ENCODE measurements at places on chromosomes 2 and 18.

DNA sequence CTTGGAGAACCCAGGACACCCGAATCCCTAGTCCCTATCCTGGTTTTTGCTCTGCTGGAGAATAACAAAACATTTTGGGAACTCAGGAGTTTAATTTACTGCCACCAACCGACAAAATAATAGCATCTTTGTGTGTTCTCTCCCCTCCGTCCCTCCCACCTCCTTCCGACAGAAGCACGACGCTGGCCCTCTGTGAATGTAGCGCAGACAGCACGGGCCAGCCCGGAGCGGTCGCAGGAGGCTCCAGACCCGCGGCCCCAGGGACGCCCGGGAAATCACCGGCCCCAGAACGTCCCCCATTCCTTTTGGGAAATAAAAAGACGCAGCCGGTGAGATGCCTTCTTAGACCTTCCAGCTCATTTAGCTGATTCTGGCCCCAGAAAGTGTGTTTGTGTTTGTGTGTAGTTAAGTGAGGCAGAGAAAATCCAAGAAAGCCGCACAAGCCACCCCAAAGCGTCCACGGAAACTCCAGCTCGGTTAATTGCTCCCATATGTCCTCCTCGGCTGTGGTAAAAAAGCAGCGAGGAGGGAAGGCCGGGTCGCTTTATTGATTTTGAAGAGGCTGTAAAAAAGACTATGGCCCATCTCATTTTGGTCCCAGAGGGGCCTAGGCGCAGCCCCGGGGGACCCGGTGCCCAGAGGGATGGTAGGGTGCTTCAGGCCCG, 577 bp upstream of the TANC1 start:
- peak; percentile 29 for DNase-seq

DNA sequence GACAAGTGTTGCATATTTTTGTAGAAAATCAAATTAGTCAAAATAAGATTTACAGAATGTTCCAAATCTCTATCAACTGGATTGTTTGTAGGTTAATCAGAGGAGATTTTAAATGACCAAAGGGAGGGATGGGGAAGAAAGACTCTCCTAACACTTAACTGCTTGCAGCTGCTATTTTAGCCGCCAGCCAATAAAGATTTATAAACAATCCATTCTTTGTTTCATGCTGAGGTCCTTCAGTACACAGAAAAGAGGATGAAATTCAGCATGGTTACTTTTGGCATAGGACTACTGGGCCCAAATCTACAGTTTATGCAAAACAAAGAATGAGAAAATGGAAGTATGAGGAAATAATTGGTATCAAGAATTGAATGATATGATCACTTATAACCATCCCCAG, 86.4 kb upstream of the FN1 start:
- DNase-seq = no peak

- DNase-seq = no peak
Observed at GRCh38 chr2:53442783-53443182, 324.8 kb upstream of the CHAC2 start.

DNA sequence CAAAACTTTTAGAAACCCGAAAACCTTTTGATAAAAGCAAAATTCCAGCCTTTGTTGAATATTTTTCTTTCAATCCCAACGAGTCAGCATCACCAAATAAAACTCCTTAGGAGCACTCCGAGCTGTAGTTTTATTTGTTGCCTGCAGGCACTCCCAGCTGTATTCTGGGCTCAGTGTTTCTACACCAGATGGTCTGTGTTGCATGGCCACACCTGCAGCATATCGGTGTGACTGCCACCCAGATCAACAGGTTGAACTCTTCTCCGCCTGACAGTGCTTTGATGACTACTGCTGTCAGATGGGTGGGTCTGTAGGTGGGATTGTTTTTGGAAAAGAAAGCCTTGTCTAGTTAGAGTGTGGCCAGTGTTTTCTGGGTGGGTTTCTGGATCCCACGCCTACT, 32.7 kb downstream of the APCDD1 start:
- no peak for DNase-seq

- peak; percentile 93 for DNase-seq
Observed at GRCh38 chr2:65367524-65367923, 64.9 kb downstream of the SPRED2 start.

DNA sequence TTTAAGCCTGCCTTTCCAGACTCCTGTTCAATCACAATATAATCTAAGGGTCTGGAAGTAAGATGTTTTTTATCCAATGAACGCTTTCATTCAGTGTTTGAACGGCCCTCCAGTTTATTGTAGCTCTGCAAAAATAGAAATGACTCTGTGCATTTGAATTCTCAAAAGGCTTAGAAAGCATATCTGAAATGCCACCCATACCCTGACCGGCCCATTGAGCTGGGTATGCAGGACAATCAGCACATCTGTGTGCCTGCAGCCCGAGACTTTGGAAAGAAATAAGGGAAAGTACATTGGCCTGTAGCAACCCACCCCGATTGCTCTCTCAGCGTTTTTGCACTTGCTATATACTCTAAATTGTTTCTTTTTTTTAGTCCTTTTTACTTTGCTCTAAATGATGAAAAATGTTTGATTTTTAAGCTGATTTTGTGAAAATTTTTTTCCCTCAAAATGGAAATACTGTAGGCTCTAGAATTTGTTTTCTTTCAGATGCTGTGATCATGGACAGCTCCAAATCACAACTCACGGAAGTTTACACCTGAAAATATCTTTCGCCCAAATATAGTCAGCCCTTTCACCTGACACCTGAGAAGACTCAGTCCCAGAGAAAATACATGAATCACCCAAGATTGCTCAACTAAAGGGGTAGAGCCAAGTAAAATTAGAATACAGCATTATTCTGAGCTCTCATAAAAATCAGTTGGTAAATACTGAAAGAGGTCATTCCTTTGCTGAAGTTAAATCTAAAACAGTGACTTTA, 194.5 kb upstream of the SIX3 start:
- DNase-seq = no peak

DNA sequence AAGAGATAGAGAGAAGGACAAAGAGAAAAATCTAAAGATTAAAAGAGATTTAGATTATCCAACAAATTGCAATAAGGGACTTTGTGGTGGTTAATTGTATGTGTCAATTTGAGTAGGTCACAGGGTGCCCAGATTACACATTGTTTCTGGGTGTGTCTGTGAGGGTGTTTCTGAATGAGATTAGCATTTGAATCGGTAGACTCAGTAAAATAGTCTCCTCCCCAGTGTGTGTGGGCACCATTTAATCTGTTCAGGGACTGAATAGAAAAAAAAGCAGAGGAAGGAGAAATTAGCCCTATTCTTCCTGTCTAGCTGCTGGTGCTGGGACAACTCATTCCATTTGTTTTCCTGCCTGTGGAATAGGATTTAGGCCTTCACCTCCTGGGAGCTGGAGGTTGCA, 339.8 kb upstream of the EPHA4 start:
- no peak for DNase-seq

Measured in suppressor macrophage (primary cell).